Spleen (tissue), 13 donors: ENCODE measurements at places on chromosomes 3 and 15. TPM values are rescaled to one million over a fixed set of nuclear protein-coding genes. Genes with fewer than 3 reads are reported as not detected.

DNA sequence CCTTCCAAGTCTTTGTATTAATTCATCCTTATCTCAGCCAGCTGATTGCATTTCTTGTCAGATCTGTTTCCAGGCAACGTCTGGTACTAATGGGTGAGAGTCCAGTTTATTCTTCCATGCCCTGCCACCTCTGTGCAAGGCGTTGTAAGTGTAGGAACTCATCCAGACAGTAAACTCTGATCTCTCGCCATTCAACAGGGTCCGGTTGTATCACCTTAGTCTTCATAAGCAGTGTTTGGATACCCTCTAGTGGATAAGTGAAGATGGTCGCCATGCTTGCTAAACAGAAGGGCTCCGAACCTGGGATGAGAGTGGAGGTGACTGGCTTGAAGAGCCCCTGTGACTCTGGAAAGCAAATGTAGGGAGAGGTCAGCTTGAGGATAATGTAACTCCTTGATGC is 51.6 kb upstream of the CMTM7 start:
- no peak overlapping the region for H3K4me3 ChIP-seq
- no peak for DNase-seq
- H3K27ac ChIP-seq: no peak overlapping the region
- no peaks in the 10 kb centered on the region for H3K27me3 ChIP-seq
- H3K4me1 ChIP-seq: peaks cover 16% of the 10 kb centered on the region

DNA sequence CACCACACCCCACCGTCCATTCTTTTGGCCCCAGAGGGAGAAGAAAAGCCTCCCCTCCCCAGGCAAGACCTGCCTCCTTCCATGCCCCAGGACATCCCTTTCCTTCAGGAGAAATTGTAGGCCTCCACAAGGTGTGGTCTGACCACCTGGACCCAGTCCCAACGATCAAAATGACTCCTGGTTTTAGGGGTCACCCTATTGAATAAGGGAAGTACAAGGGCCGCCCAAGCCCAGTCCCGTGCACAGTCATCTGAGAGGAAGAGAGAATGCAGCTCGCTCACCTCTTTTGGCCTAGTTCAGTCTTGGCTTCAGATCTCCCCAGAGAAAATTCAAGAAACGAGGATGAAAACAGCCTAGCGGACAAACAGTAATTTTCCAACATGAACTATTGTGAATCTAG is 249.1 kb downstream of the UACA start:
- H3K4me1 ChIP-seq: peaks cover 7% of the 10 kb centered on the region
- no peaks in the 10 kb centered on the region for H3K36me3 ChIP-seq
- no peak overlapping the region for H3K27ac ChIP-seq
- peak; percentile 69 for DNase-seq

DNA sequence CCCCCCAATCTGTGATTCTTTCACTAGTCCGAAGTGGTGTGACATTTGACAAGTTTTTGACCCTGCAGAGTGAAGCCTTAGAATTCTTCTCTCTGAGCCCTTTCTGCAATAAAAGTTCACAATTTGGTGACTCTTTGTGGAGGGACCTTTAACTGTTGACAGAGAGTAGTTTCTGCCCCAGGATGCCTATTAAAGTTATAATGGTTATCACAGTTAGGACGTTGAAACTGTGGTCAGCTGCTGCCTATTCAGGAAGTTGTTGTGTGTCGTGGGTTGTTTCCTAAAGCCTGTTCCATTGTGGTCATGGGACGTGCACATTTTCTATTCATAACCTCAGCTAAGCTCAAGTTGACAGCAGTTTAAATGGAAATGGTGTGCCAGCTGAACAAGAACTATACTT is 274.5 kb downstream of the NEK10 start:
- no peak overlapping the region for H3K27ac ChIP-seq

GRCh38 chr15:79195239-79195638 is 87.3 kb upstream of the ANKRD34C start:
- no peaks in the 10 kb centered on the region for H3K4me1 ChIP-seq
- no peak for DNase-seq
- H3K27ac ChIP-seq: no peak overlapping the region
- no peaks in the 10 kb centered on the region for H3K36me3 ChIP-seq
- H3K27me3 ChIP-seq: no peaks in the 10 kb centered on the region
- no peak overlapping the region for H3K4me3 ChIP-seq

GRCh38 chr15:57662802-57663201 is 43.7 kb upstream of the POLR2M start:
- H3K36me3 ChIP-seq: no peaks in the 10 kb centered on the region
- DNase-seq: no peak
- H3K4me1 ChIP-seq: no peaks in the 10 kb centered on the region
- no peaks in the 10 kb centered on the region for H3K27me3 ChIP-seq

DNA sequence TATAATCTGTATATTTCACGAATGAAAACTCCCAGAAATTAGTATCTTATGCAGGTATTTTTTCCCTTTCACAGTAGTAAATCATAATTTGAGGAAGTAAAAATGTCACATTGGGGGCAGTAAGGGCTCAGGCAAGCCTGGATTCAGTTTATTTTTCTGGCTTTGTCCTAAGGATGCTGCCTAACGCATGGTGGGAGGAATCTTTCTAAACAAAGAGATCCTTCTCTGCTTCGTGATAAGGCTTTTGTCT is 35.7 kb downstream of the DNASE1L3 start:
- no peaks in the 10 kb centered on the region for H3K36me3 ChIP-seq
- no peaks in the 10 kb centered on the region for H3K27me3 ChIP-seq
- H3K4me3 ChIP-seq: no peak overlapping the region
- H3K4me1 ChIP-seq: peaks cover 40% of the 10 kb centered on the region
- H3K27ac ChIP-seq: peak overlapping the region; percentile 12

DNA sequence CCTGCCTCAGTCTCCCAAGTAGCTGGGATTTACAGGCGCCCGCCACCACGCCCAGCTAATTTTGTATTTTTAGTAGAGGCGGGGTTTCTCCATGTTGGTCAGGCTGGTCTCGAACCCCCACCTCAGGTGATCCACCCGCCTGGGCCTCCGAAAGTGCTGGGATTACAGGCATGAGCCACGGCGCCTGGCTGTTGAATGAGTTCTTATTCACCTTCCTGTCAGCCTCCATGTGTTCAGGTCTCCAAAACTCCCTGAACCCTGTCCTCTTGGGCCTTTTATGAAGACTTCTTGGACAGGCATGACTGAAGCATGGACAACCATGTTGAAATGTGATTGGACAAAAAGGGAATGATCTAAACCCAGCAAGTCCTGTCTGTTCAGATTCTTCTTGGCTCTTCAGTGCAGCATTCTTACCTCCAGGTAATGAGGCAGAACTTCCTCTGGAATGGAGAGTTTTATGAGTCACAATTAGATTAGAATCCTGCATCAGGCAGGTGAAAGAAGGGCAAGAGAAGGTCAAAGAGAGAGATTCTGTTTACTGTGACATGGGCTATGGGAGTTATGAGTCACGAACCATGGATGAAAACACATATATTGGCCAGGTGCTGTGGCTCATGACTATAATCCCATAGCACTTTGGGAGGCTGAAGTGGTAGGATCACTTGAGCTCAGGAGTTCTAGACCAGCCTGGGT is 23.1 kb upstream of the EIF4A2 start:
- no peak for DNase-seq
- H3K4me1 ChIP-seq: no peaks in the 10 kb centered on the region
- no peaks in the 10 kb centered on the region for H3K36me3 ChIP-seq
- no peak overlapping the region for H3K4me3 ChIP-seq

- H3K36me3 ChIP-seq: no peaks in the 10 kb centered on the region
- H3K27me3 ChIP-seq: no peaks in the 10 kb centered on the region
- no peak overlapping the region for H3K4me3 ChIP-seq
- H3K27ac ChIP-seq: no peak overlapping the region
- no peaks in the 10 kb centered on the region for H3K4me1 ChIP-seq
Measured at GRCh38 chr3:159734681-159735080, 254.0 kb upstream of the IL12A start.

GRCh38 chr15:73969151-73969759 is 22.8 kb downstream of the STOML1 start:
- no peaks in the 10 kb centered on the region for H3K36me3 ChIP-seq
- no peak overlapping the region for H3K4me3 ChIP-seq
- DNase-seq: peak; percentile 17
- H3K27ac ChIP-seq: no peak overlapping the region

- no peaks in the 10 kb centered on the region for H3K36me3 ChIP-seq
- H3K27me3 ChIP-seq: no peaks in the 10 kb centered on the region
- H3K4me1 ChIP-seq: no peaks in the 10 kb centered on the region
- DNase-seq: no peak
- no peak overlapping the region for H3K4me3 ChIP-seq
Measured at GRCh38 chr15:92616621-92617548, 38.7 kb downstream of the FAM174B start.

- H3K36me3 ChIP-seq: peaks cover 26% of the 10 kb centered on the region
- peaks cover 18% of the 10 kb centered on the region for H3K4me1 ChIP-seq
- no peak overlapping the region for H3K27ac ChIP-seq
- DNase-seq: no peak
- H3K4me3 ChIP-seq: no peak overlapping the region
Measured at GRCh38 chr15:59053482-59053881, 51.5 kb upstream of the CCNB2 start.

GRCh38 chr3:171453180-171453886 is 6.9 kb downstream of the TNIK start:
- H3K27ac ChIP-seq: no peak overlapping the region
- no peak for DNase-seq
- H3K36me3 ChIP-seq: no peaks in the 10 kb centered on the region
- no peaks in the 10 kb centered on the region for H3K27me3 ChIP-seq
- peaks cover 11% of the 10 kb centered on the region for H3K4me1 ChIP-seq
- H3K4me3 ChIP-seq: no peak overlapping the region

- DNase-seq: no peak
- H3K36me3 ChIP-seq: no peaks in the 10 kb centered on the region
- H3K27ac ChIP-seq: no peak overlapping the region
- H3K27me3 ChIP-seq: no peaks in the 10 kb centered on the region
Measured at GRCh38 chr3:55413236-55413635, 73.9 kb downstream of the WNT5A start.

- H3K4me1 ChIP-seq: no peaks in the 10 kb centered on the region
- H3K4me3 ChIP-seq: no peak overlapping the region
- DNase-seq: no peak
- no peak overlapping the region for H3K27ac ChIP-seq
- H3K36me3 ChIP-seq: no peaks in the 10 kb centered on the region
Measured at GRCh38 chr3:98646680-98647079, 53.3 kb upstream of the CPOX start.

- H3K27ac ChIP-seq: no peak overlapping the region
- no peak for DNase-seq
- H3K27me3 ChIP-seq: no peaks in the 10 kb centered on the region
- no peaks in the 10 kb centered on the region for H3K36me3 ChIP-seq
Measured at GRCh38 chr3:66000506-66000905, 38.2 kb downstream of the MAGI1 start.

- H3K4me3 ChIP-seq: no peak overlapping the region
- DNase-seq: no peak
Measured at GRCh38 chr15:39820050-39820602, 37.5 kb upstream of the FSIP1 start.

GRCh38 chr3:161388855-161389254 is 17.5 kb upstream of the SPTSSB start:
- no peak overlapping the region for H3K27ac ChIP-seq
- H3K4me3 ChIP-seq: no peak overlapping the region
- DNase-seq: no peak
- H3K4me1 ChIP-seq: no peaks in the 10 kb centered on the region
- peaks cover 6% of the 10 kb centered on the region for H3K27me3 ChIP-seq
- no peaks in the 10 kb centered on the region for H3K36me3 ChIP-seq

The HTR3E gene
- polyA plus RNA-seq: not detected

The ZIC1 gene
- not detected for polyA plus RNA-seq

The CTXND1 gene
- polyA plus RNA-seq: 0.32 TPM

The AADAC gene
- not detected for polyA plus RNA-seq
